Posterior vena cava (tissue), 2 donors: ENCODE measurements at places on chromosomes 13 and 19. TPM values are rescaled to one million over a fixed set of nuclear protein-coding genes. Genes with fewer than 3 reads are reported as not detected.

- DNase-seq = no peak
Measured at GRCh38 chr19:31555634-31556215, 206.5 kb upstream of the TSHZ3 start.

DNA sequence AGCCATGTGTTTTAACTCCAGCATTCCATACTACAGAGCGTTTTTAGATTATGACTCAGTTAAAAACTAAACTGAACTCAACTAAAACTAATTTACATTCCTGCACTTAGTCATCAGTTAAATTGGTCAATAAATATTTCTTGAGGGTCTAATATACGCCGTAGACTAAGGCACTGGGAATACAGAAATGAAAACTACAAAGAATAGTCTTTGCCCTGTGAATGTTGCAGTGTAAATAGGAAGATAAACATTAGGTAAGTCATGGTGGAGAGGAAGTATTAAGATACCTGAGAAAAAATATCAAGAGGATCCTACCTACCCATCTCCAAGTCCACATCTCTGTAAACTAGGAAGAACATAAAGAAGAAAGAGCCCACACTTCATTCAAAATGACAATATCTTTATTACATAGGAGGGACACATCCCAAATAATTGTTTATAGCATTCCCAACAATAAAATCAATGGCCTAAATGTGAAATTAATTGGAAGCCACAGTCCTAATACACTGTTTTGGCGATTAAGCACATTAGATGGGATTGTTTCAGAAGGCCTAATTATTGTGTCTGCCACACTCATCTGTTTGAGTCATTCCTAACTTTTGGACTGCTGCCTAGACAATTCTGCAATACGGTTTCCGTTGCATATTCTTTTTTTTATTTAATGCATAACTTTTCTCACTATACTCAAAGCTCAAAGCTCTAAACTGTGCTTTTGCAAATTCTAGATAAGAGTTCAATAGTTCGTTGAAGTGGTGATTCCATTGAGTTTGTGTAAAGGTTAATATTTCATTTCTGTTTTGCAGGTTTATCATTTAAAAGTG is 52.9 kb downstream of the MBNL2 start:
- no peak for DNase-seq

DNA sequence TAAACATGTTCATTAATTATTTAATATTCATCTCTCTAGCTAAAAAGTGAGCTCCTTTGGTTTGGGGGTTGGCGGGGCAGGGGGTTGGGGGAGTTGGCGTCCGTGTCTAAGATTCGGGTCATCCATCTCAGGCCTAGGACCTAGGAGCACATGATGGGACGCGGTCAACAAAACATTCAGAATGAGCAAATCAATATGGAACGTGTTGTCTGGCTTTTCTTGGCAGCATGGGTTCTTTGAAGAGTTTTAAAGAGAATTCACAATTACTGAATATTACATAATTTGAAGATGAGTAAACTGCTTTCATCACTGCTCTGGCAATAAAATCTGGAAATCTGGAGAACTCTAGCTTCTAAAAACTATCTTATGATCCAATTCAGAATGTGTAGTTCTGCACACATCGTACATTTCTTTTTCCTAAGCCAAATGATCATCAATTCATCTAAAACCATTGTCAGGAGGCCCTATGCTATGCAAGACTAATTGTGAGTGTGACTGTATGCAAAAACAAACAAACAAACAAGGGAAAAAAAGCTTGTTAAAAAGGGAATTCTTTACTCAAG is 5.4 kb upstream of the ARGLU1 start:
- no peak for DNase-seq

DNA sequence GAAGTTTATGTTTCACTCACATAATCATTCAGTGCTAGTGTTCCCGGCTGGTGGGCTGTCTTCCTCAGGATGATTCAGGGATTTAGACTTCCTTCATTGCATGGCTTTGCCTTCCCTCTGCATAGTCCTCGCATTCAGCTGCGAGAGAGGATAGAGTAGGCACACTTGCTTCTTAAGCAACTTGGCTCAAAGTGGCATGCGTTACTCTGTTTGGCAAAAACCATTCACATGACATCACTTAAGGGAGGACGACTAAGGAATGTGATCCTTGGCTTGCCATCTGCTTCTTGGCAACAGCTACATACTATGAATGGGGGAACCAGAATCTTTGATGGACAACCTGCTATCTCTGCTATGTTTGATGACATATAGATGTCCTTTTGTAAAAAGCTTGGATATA is 359.3 kb downstream of the TDRD3 start:
- no peak for DNase-seq

GRCh38 chr19:48683349-48683748 is 10.5 kb upstream of the NTN5 start:
- peak; percentile 86 for DNase-seq

GRCh38 chr19:38386971-38387549 is 774 bp downstream of the GGN start:
- DNase-seq = no peak

- no peak for DNase-seq
Measured at GRCh38 chr13:84917252-84917878, 881.9 kb downstream of the SLITRK6 start.

DNA sequence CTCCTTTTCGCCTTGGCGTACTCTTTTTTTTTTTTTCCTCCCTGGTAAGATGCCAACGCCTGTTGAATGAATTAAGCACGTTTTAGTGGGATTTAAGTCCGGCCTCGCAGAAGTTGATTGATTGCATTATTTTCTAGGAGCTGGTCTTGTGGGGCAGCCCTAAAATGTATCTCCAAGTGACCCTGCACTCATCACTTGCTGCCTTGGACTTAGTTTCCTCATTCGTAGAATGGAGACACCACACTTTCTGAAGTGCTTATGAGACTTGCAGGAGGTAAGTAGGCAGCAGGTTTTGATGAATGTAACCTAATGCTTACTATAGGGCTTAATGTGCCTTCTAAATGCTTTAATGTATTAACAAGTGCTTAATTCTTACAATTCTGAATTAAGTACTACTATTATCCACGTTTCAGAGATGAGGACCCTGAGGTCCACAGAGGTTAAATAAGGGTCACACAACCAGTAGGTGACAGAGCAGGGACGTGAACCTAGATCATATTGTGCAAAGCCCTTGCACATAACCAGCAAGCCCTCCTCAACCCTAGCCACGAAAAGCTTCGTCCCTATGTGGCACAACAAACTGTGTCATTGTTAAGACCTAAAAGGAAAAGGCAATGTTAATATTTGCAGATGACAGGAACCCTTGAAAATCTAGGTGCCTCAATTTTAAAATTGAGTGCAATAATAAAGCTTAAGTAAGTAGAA is 514 bp upstream of the ARGLU1 start:
- DNase-seq = no peak

DNA sequence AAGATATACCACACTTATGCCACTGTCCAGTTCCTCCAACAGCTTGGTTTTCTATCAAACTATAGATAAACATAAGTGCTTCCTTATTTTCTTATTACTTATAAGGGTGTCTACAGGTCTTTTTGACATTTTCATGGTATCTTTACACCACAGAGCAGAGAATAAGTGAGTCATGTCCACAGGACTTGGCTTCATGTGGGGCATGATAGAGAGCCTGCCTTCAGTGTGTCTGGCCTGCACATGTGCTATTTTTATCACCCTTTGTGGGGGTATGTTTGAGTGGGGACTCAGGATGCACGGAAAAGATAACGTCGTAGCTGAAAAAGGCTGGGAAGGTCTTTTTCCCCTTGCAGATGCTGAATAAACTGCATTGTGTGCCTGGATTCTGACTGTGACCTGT is 8.1 kb upstream of the STOML3 start:
- no peak for DNase-seq

The ATP4B gene
- total RNA-seq = not detected

The C19orf67 gene
- not detected for total RNA-seq

The KIR2DL4 gene
- total RNA-seq = 0.37 TPM

The PLK5 gene
- not detected for total RNA-seq

The SYDE1 gene
- 42.4 TPM for total RNA-seq

The PRSS57 gene
- total RNA-seq = not detected
